T-helper 2 cell treated with Interferon-gamma antibody and Interleukin-4, amounts not matched to agents 100 ng/mL and 5 ng/mL, for 36 hours (primary cell): ENCODE measurements at places on chromosomes 2 and 18. TPM values are rescaled to one million over a fixed set of nuclear protein-coding genes. Genes with fewer than 3 reads are reported as not detected.

The GDF7 gene
- 0.02 TPM in 1 of 2 replicates, not detected in the other for total RNA-seq

The BMP10 gene
- total RNA-seq: 0.09 TPM in 1 of 2 replicates, not detected in the other

The REG1B gene
- not detected in 2 replicates for total RNA-seq

The CDH20 gene
- not detected in 2 replicates for total RNA-seq

The SULT1C2 gene
- total RNA-seq: not detected in 2 replicates

The CGREF1 gene
- total RNA-seq: 2.9 and 3.1 TPM in 2 replicates
